ENCODE measurements at places on chromosomes 3 and 15.

- H3K36me3 ChIP-seq: no peaks in the 10 kb centered on the region
- no peak overlapping the region for H3K4me3 ChIP-seq
- no peaks in the 10 kb centered on the region for H3K27me3 ChIP-seq
- H3K27ac ChIP-seq: no peak overlapping the region
- no peak for DNase-seq
Observed at GRCh38 chr3:15305359-15305844, 27.0 kb downstream of the SH3BP5 start.

DNA sequence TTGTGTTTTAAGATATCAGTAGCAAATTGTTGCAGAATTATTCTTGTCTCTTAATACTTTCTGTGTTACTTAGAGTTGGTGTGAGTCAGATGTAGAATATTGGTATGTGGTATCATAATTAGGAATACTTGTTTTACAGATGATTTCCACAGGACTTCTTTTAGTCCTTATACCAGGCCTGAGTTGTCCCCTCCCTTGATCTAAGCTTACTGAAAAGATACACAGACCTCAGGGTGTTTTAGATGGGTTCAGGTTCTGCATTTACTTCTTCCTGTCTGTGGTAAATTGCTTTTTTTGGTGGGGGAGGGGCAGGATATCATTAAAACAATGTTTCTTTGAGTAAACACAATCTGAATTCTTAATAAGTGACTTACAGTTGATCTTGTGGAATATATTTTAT, 14.2 kb downstream of the DZIP3 start:
- H3K27ac ChIP-seq: no peak overlapping the region
- no peak for DNase-seq
- H3K4me1 ChIP-seq: 0 out of 2 replicates have a peak, but pooled peaks cover 4% of the 10 kb centered on the region
- H3K27me3 ChIP-seq: no peaks in the 10 kb centered on the region
- no peaks in the 10 kb centered on the region for H3K36me3 ChIP-seq

DNA sequence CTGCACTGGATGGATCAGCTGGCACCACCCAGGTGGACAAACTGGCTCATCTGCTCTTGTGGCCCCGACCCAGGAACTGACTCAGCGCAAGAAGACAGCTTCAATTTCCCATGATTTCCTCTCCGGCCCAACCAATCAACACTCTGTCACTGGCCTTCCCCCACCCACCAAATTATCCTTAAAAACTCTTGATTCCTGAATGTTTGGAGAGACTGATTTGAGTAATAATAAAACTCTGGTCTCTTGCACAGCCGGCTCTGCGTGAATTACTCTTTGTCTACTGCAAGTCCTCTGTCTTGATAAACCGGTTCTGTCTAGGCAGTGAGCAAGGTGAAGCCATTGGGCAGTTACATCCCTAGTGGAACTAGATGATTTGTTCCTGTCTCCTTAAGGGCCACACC, 16.1 kb downstream of the BDH1 start:
- no peaks in the 10 kb centered on the region for H3K36me3 ChIP-seq
- DNase-seq: no peak
- H3K27ac ChIP-seq: no peak overlapping the region
- no peaks in the 10 kb centered on the region for H3K4me1 ChIP-seq
- no peaks in the 10 kb centered on the region for H3K27me3 ChIP-seq

GRCh38 chr15:31200735-31201151, 99.2 kb upstream of the TRPM1 start:
- no peaks in the 10 kb centered on the region for H3K36me3 ChIP-seq
- peaks cover 4% of the 10 kb centered on the region for H3K27me3 ChIP-seq
- no peak for DNase-seq
- no peak overlapping the region for H3K27ac ChIP-seq
- H3K4me3 ChIP-seq: no peak overlapping the region
- no peaks in the 10 kb centered on the region for H3K4me1 ChIP-seq

GRCh38 chr3:105515372-105515771, 148.7 kb downstream of the ALCAM start:
- H3K4me1 ChIP-seq: peaks cover 23% of the 10 kb centered on the region
- no peak overlapping the region for H3K27ac ChIP-seq
- DNase-seq: no peak
- H3K27me3 ChIP-seq: no peaks in the 10 kb centered on the region
- no peaks in the 10 kb centered on the region for H3K36me3 ChIP-seq
- no peak overlapping the region for H3K4me3 ChIP-seq

DNA sequence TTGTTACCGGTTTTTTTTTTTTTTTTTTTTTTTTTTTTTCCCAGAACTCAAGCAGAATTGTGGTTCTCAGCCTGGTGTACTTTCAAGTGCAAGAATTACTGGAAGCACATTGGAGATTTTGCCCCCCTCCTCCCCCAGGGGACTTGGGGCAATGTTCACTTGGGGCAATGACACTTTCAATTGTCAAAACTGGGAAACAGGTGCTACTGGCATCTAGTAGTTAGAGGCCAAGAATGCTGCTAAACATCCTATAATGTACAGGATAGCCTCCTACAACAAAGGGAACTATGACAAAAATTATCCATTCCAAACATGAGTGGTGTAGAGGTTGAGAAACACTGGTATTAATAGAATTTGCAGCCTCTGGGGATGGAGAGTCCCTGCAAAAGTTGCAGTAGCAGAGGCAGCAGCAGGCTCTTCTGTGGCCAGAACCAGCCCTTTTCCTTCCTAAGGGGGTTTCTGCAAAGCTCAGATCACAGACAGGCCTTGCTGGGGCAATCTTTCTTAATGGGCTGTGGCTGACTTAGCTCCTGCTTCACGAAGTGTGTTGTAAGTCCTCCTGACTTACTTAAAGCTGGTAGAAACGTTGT, 144.3 kb upstream of the MRPS22 start:
- no peak overlapping the region for H3K4me3 ChIP-seq
- no peaks in the 10 kb centered on the region for H3K36me3 ChIP-seq
- H3K27ac ChIP-seq: no peak overlapping the region
- H3K4me1 ChIP-seq: no peaks in the 10 kb centered on the region
- DNase-seq: no peak

DNA sequence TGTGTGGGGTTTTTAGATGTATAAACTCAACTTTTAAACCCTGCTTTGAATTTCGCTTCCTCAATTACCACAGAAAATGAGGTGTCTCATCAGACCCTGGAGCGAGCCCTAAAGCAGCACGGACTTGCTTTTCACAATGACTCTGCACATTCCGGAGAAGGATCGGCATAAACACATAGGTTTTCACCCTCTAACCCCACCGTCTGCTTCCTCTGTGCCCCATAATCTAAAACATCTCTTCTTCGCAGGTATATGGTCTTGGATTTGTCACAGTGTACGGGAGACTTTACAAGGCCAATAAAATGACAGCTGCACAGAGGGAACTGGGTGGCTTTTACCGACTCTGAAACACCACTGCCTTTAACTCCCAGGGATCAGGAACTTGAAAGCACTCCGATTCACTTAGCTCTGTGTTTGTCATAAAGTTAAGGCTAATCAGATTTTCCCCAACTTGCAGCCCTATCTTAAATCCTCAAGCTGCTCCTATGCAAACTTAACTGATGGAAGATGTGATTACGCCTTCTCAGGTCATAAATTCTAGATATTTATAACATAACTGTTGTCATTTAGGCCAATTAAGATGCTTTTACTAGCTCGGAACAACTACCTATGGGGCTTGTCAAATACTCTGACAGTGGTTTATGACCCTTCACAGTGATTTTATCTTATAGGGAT, 133.4 kb upstream of the WNT5A start:
- H3K36me3 ChIP-seq: no peaks in the 10 kb centered on the region
- H3K4me3 ChIP-seq: no peak overlapping the region
- no peaks in the 10 kb centered on the region for H3K27me3 ChIP-seq
- H3K4me1 ChIP-seq: peaks cover 52% of the 10 kb centered on the region
- peak overlapping the region; percentile 60 for H3K27ac ChIP-seq

GRCh38 chr15:47415539-47415971, 301.8 kb upstream of the SEMA6D start:
- peaks cover 13% of the 10 kb centered on the region for H3K4me1 ChIP-seq
- no peaks in the 10 kb centered on the region for H3K36me3 ChIP-seq
- H3K27me3 ChIP-seq: 0 out of 2 replicates have a peak, but pooled peaks cover 6% of the 10 kb centered on the region
- DNase-seq: no peak

- H3K4me3 ChIP-seq: no peak overlapping the region
- no peaks in the 10 kb centered on the region for H3K4me1 ChIP-seq
- no peaks in the 10 kb centered on the region for H3K36me3 ChIP-seq
- H3K27me3 ChIP-seq: no peaks in the 10 kb centered on the region
- DNase-seq: no peak
- H3K27ac ChIP-seq: no peak overlapping the region
Observed at GRCh38 chr3:104198131-104198530, 1168.6 kb upstream of the ALCAM start.

GRCh38 chr3:46187876-46188275, 20.2 kb downstream of the CCR1 start:
- H3K4me1 ChIP-seq: no peaks in the 10 kb centered on the region
- H3K36me3 ChIP-seq: no peaks in the 10 kb centered on the region
- no peak overlapping the region for H3K4me3 ChIP-seq
- H3K27me3 ChIP-seq: no peaks in the 10 kb centered on the region

- no peak overlapping the region for H3K27ac ChIP-seq
- H3K4me3 ChIP-seq: no peak overlapping the region
- H3K36me3 ChIP-seq: 0 out of 2 replicates have a peak, but pooled peaks cover under 1% of the 10 kb centered on the region
Observed at GRCh38 chr3:29545615-29546014, 264.7 kb downstream of the RBMS3 start.

- no peaks in the 10 kb centered on the region for H3K27me3 ChIP-seq
- no peak for DNase-seq
- no peak overlapping the region for H3K27ac ChIP-seq
- no peak overlapping the region for H3K4me3 ChIP-seq
- peaks cover 11% of the 10 kb centered on the region for H3K4me1 ChIP-seq
Observed at GRCh38 chr15:31377030-31377429, 50.4 kb downstream of the KLF13 start.

GRCh38 chr3:128084675-128085021, 32.4 kb downstream of the SEC61A1 start:
- H3K4me1 ChIP-seq: peaks cover 16% of the 10 kb centered on the region
- H3K36me3 ChIP-seq: peaks cover 52% of the 10 kb centered on the region
- DNase-seq: no peak
- H3K4me3 ChIP-seq: no peak overlapping the region
